ENCODE measurements at places on chromosomes 7 and 10. TPM values are rescaled to one million over a fixed set of nuclear protein-coding genes. Genes with fewer than 3 reads are reported as not detected.

GRCh38 chr10:48842231-48842630 is 97.4 kb downstream of the LRRC18 start:
- DNase-seq: no peak

DNA sequence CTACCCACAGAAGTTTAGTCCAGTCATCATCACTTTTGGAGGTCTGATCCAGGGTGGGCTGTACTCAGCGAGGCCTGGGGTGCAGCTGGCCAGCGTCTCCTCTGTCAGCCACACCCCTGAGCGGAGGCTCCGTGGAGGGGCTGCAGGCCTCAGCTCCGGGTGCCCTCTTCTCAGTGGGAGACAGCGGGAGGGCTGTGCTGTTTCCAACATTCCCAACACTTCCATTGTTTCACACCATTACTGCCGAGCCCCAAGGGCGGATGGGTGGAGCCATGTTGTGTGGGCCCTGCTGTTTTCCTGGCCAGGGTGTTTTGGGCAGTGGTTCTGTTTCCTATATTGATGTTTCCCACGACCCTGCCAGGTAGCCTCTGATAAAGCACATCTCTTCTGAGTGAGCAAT is 95.0 kb downstream of the MKI67 start:
- no peak for DNase-seq

DNA sequence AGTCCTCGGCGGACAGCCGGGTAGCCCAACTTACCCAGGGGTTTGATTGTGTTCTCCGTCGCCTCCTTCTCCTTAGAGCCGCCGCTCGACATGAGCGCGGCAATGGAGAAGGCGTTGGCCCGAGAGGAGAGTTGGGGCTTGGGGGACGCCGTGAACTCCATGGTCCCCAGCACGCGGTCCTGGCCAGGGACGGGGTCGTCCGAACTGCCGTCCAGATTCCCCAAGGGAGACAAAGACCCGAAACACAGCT is 515 bp downstream of the TBX20 start:
- no peak for DNase-seq

DNA sequence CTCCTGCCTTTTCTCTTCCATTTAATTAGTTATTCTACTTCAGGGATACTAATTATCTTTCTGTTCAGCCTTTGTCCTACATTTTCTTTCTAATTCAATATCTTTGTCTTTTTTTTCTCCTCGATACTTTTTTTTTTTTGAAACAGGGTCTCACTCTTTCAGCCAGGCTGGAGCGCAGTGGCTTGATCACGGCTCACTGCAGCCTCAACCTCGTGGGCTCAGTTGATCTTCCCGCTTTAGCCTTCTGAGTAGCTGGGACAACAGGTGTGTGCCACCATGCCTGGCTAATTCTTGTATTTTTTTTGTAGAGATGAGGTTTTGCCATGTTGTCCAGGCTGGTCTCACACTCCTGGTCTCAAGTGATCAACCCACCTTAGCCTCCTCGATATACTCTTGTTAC is 38.9 kb downstream of the CCSER2 start:
- DNase-seq: no peak

The HYAL4 gene
- not detected for total RNA-seq
